Stimulated activated CD8-positive, alpha-beta memory T cell treated with anti-CD3 and anti-CD28 coated beads, Interleukin-2, amount 100 ng/mL, for 1 hour (primary cell): ENCODE measurements at places on chromosomes 12 and 14.

DNA sequence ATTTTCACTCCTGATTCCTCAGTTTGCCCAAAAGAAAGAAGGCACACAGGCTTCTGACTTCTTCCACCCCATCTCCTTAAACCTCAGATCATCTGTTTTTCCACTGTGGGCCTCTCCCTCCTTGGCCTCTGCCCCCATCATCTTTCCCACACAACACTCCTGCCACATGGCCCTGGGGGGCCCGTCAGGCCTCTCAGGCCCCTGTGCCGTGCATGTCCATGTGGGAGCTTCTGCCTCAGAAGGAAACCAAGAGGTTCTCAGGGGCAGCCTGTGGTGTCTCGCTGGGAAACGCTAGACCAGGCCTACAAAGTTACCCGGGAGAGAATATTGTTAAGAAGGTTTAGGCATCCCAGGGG is 8.0 kb downstream of the KLHL33 start:
- DNase-seq = no peak

- no peak for DNase-seq
Measured at GRCh38 chr14:21248739-21249411, 20.4 kb downstream of the HNRNPC start.

- no peak for DNase-seq
Measured at GRCh38 chr14:62001963-62002362, 239.7 kb downstream of the SNAPC1 start.

GRCh38 chr12:47039756-47040155 is 39.7 kb upstream of the PCED1B start:
- DNase-seq = no peak

DNA sequence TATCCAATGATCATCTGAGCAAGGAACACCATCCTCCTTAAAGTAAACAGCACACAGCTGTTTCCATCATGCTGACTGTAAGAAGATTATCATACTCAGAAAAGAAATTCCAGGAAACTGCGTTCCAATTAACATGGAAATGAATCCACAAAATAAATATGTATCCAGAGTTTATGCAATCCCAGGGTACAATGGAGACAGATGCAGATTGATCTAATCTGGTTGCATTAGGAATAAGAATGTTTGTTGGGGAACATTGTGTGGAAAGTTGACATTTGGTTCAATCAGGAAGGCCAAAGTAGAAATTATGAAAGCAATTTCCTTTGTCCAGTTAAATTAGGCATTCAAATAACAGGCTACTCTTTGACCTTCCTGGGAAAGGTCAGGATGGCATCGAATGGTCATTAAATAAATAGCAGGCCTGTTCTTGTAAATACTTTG is 236.9 kb upstream of the AMIGO2 start:
- DNase-seq = no peak

GRCh38 chr14:92596331-92596907 is 82.8 kb downstream of the RIN3 start:
- DNase-seq = no peak

GRCh38 chr14:34203251-34203722 is 252.4 kb upstream of the EGLN3 start:
- DNase-seq = no peak

GRCh38 chr12:4710113-4710512 is 10.1 kb upstream of the GALNT8 start:
- no peak for DNase-seq

GRCh38 chr12:102951841-102952240 is 5.6 kb upstream of the ASCL1 start:
- DNase-seq = no peak

DNA sequence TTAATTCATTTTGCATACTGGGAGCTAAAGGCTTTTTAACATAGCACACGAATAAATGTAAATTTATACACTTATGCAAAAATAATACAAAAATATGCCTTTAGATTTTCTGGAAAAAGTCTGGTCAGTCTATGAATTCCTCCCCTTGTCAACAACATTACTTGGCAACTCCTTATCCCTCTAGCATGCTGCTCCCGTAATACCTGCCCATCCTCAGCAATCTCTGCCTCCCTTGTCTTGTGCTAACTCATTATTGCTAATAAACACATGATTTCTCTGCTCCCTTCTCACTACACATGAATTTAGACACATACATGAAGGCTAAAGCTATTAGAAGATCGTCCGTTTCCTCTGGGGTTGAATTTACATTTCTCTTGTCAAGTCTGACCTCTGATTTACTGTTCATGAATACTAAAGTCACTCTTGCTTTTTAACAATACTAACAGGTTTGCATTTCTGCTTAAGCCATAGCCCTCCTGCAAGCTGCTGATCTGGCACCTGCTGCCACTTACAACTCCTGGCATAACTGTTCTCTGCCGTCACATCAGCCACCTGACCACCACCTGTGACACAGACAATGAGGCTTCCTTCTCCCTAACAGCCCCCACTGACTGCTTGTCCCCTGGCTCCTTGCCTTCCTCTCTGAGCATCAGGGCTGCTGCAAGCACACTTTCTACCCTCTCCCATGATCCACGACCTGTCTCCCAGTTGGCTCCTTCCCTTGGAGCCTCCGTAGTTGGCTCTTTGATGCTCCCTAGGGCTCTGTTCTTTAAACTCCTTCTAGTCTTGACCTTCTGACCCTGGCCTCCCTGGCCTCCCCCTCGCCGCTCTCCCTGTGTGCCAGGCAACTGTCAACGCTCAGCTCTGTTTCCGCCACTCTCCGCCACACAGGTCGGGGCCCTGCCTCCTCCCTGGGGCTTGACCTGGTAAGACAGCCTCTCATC is 177.6 kb downstream of the CALM1 start:
- DNase-seq = no peak

GRCh38 chr14:100056964-100057795 is 8.0 kb upstream of the EVL start:
- DNase-seq = no peak

DNA sequence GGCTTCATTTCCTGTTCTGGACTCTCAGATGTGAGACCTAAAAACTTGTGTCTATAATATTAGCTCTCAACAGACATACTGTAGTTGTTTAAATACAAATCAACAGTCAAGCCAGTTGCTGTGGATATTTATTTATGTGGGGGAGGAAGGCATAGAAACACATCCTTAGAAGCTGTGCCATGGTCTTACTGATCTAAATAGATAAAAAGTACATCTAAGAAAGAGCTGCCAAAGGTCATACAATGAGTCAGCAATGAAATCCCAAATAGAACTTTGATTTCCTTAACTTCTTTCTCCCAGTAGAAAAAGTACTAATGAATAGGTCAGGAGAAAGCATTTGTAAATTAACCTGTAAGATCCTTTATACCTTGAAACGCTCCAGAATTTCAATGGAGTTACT is 185.1 kb downstream of the AKAP6 start:
- DNase-seq = no peak

- peak; percentile 68 for DNase-seq
Measured at GRCh38 chr12:103929046-103929783, 995 bp upstream of the HSP90B1 start.

DNA sequence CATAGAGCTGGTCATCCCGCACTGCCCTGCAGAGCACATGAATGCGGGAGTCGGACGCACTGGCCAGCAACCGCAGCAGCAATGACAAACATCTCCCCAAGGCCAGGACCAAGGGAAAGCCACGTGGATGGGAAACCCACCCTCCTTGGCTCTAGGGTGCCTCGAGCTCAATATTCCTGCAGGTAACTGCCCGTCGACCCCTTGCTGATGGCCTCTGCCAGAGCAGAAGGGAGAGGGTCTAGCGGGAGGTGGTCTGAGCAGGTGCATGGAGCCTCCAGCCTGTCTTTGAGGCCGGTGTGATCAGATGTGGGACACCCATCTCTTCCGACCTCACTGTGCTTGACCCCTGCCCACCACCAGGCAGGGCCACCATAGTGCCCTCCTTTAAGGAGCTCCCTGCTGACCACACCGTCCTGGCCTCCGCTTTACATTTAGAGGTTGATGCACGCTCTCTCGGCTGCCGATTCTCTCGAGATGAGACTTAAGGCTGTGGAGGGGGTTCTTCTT is 89.7 kb downstream of the PIWIL1 start:
- no peak for DNase-seq

- no peak for DNase-seq
Measured at GRCh38 chr12:48285751-48286650, 64.7 kb downstream of the ZNF641 start.

DNA sequence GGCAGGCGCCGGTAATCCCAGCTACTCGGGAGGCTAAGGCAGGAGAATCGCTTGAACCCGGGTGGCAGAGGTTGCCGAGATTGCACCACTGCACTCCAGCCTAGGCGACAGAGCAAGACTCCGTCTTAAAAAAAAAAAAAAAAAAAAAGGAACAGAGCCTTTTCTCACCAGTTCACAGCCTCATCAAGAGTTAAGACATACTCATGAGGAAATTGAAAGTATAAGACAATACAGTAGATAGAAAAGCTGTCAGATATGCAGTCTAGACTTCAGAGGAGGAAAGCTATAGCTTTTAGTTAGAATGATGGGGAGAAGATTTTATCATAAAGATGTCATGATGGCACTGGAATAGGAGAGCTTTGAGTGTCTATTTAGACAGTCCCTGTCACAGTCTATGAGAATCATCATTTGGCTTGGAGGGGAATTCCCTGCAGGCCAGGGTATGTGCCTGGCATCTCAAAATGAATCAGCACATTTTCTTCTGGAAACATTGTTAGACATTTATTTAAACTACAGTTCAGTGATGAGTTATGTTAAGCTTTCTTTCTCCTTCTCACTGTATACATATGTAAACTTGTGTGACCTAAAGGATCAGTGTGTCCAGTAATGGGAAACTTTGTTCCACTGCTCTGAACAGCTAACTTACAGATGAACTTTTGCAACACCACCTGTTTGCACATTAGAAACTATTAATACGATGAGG is 2.9 kb upstream of the RAB35 start:
- DNase-seq = no peak

DNA sequence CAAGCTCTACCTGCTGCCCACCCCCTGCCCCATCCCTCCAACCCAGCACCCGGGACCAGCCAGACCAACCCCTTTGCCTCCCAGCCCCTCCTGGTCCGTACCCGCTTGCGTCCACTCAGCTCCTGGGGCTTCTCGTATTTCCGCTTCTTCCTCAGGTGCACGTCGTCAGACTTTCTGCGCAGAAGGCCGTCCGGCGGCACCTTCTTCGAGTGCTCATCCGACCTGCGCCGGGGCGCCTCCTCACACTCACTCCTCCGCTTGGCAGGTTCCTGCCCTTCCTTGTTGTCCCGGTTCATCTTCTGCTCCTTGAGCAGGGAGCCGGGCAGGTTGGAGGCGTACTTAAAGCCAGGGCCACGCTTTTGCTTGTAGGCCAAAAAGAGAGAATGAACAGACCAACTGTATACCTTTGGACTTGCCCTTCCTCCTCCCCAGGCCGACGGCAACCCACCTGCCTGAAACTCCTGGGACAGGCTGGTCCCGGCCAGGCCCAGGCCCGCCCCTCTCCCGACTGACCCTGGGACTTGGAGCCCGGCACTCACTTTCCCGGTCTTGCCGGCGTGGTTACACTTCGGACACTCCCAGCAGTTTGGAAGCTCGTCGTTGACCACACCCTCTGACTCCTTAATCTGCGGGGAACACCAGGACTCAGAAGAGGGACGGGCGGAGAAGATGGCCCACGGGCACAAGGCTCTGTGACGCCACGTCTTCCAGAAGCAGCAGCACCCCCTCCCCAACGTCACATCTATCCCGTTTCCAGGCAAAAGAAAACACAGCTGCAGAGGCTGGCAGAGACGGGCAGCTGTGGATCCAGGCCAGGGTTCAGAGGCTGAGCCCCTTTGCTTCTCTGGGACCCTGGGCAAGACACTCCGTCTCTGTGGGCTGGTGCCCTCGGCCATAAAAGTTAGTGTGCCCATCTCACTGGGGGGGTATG is 44.3 kb downstream of the RNF34 start:
- no peak for DNase-seq

DNA sequence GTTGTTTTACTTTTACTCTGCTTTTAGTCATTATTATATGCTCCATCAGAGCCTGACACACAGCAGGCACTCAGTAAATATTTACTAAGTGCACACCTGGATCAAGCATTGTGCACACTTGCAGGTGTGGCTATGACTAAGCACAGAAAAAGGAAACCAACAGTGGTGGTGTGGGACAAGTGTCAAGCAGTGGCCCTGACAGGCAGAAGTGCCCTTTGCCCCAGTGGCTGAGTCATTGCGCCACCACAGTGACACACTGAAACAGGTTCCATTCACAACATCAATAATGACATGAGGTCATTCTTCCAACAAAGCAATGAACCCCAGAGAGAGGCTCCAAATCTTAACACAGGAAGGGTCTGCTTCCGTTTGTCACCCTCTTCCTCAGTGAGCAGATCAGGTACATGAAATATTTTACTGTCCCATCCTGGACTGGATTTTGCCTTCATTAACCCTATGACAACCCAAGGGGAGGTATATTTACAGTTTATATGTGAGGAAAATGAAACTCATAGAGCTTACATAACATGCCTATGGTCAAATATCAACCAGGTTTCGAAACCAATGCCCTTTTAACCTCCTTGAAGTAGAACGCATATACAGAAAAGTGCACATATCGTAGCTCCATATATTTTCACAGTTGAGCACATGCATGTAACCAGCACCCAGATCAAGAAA is 82.6 kb upstream of the GTF2A1 start:
- no peak for DNase-seq

DNA sequence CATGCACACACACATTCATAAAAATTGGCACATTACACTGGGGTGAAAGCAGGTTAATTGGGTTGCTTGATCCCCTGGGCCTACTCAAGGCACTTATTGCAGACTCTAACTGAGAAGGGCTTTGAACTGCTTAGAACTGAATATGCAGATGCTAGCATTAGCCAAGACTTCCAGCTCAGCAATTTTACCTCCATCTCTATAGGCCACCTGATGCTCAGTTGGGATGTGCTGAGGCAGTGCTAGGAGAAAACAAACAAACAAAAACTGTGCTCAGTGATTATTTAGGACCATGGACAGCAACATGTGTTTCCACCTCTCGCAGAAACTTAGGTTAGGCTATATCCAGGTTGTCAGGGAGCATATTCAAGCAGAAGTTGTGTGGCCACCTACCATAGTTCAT is 124.8 kb upstream of the WSCD2 start:
- DNase-seq = no peak

- DNase-seq = no peak
Measured at GRCh38 chr12:2083008-2083407, 30.2 kb downstream of the CACNA1C start.

GRCh38 chr14:91371990-91372375 is 45.6 kb downstream of the CCDC88C start:
- no peak for DNase-seq

DNA sequence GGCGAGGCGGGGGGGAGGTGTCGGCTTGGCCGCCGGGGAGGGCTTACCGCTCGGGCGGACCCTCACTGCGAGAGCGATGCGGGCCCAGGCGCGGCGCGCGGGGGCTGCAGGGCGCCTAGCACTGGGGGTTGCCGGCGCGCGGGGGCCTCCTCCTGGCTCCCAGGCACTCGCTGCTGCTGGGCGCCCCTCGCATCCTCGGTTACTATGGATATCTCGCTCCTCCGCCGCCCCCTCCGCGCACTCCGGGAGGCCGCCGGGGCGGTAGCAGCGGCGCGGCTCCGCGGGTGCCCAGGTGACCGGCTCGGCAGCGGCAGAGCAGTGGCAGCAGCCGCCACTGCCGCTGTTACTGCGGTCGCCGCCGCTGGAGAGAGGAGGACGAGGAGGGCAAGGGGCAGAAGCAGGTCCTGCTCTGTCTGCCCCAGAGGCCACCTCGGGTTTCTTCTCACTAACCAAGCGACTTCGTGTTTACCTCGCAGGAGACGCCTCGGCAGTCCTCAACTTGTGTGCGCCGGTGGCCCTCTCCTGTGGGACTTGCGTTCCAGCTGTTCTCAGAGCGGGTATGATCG is 250.1 kb downstream of the APAF1 start:
- no peak for DNase-seq

- DNase-seq = no peak
Measured at GRCh38 chr14:77039285-77040058, 11.0 kb upstream of the IRF2BPL start.

GRCh38 chr14:102389246-102389645 is 26.5 kb downstream of the TECPR2 start:
- DNase-seq = no peak
